Iris pigment epithelial cell (primary cell): ENCODE measurements at places on chromosomes 13 and 19.

DNA sequence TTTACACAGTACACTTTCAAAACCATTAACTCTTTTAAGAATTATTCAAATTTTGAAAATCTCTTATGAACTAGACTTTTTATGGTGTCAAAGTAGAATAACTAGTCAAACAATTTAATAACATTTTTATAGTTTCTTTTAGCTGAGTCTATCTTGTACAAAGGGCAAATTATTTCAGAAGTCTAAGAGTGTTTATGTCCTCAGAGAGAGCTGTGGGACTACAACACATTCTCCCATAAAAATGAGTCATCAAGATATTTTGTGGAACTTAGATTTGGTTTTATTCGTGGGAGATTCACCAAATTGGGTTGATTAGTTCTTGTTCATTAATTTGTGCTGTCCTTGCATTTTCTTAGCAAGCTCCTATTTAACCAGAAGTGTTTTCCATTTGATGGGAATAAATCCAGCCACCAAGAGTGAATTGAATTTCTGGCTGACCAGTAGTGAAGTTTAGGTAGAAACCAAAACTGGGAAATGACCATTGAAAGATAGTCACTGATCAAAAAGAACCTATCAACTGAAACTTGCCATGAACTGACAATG, 291.0 kb downstream of the DLEU7 start:
- peak; percentile 32 for DNase-seq

DNA sequence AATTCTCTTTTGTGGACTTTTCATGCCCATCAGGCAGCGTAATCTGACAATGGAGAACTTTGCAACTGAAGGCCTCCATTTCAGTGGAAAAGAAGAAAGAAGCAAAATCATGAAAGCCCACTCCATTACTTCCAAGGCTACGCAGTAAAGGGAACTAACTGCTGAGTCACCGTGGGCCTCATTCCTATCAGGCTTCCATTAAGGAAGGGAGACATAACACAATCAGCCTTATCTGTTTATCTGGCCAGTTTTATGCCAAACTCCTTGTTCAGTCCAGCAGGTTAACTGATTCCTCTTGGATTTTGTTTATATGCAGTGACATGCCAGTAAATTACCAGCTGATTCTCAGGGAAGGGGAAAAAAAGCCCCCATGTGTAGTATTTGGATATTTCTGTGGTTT, 56.8 kb upstream of the KATNAL1 start:
- peak; percentile 37 for DNase-seq

- no peak for DNase-seq
Measured at GRCh38 chr13:84297251-84297650, 415.0 kb upstream of the SLITRK1 start.

DNA sequence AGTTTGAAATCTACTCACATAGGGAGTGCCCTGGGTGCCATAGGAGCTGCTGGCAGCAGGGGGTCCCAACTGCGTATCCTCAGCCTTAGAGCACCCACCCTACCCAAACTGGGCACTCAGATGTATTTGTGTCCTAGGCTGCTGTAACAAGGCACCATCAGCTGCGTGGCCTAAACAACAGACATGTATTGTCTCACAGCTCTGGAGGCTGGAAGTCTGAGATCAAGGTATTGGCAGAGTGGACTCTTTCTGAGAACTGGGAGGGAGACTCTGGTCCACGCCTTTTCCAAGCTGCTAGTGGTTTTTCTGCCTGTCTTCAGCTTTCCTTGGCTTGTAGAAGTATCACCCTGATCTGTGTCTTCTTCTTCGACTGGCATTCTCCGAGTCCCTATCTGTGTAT, 83.6 kb downstream of the FGF14 start:
- DNase-seq: no peak

GRCh38 chr13:80048030-80048429, 292.9 kb downstream of the SPRY2 start:
- no peak for DNase-seq

- peak; percentile 1 for DNase-seq
Measured at GRCh38 chr19:52786078-52786463, 520 bp downstream of the ZNF600 start.

DNA sequence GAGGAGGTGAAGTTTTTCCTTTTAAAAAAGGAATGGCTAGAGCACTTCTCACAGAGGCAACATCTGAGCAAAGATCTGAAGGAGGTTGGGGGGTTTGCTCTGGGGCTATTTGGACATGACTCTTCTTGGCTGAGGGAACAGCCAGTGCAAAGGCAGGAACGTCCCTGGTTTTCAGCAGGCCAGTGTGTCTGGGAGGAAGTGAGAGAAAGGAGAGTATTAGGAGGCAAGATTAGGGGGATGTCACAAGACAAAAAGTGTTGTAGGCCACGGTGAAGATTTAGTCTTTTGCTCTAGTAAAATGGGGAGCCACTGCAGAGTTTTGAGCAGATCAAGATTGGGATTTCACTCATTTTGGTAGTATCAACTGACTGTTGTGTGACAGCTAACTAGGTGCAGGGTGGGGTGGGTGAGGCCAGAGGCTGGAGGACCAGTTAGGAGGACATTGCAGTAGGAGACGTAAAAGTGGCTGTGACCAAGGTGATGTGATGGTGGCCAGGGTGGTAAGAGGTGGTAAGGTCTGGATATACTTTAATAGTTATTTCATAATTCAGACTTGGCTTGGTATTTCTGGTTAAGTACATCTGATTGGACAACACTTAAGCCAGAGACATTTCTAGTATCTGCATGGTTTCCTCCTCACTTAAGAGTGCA, 40.6 kb downstream of the WDFY2 start:
- no peak for DNase-seq

- peak; percentile 84 for DNase-seq
Measured at GRCh38 chr13:72151241-72151640, 284.2 kb upstream of the DACH1 start.

GRCh38 chr19:35498984-35499527, 8.8 kb upstream of the KRTDAP start:
- no peak for DNase-seq

DNA sequence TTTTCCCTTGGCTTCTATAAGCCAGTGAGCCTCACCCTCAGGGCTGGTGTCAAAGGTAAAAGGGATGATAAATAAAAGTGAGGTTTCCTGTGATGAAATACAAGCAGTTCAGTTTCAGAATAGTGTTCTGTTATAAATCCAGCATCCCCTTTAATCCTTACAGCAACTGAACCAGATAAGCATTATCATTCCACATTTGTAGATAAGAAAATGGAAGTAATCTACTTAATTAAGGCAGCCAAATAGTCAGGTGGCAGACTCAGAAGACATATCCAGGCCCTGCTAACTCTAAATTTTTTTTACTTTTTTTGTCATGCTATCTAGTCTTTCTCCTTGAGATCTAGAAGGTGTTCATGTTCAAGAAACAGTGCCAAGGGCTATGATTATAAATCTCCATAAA, 99.4 kb upstream of the SOX21 start:
- DNase-seq: no peak

- DNase-seq: no peak
Measured at GRCh38 chr13:73261739-73262216, 203.0 kb downstream of the KLF5 start.

- no peak for DNase-seq
Measured at GRCh38 chr13:74794582-74794981, 660.4 kb upstream of the KLF12 start.

DNA sequence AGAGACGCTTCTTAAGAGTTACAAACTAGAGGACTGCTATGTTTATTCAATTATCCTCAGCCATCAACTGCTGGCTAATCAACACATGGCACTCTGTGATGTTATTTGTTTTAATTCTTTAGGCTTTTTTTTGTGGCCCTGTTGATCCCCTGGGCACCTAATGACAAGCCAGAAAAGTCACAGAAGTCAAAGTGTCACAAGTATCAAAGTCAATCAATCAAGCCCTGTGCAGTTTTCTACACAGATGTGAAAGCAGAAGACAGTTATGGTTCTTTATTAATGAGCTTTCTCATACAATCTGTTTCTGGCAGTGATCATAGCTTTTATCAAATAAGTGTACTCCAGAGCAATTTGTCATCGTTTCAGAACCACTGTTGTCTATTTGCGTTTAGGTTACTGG, 34.3 kb downstream of the MYO16 start:
- DNase-seq: no peak
